Glomerular endothelial cell (primary cell): ENCODE measurements at places on chromosomes 3 and 15. TPM values are rescaled to one million over a fixed set of nuclear protein-coding genes. Genes with fewer than 3 reads are reported as not detected.

GOLGA8Q gene
- total RNA-seq = not detected in 2 replicates

APH1B gene
- 17.8 and 19.5 TPM in 2 replicates for total RNA-seq

NKTR gene
- 23.0 and 73.9 TPM in 2 replicates for total RNA-seq

TRIM42 gene
- not detected in 2 replicates for total RNA-seq

HDC gene
- total RNA-seq = not detected in 2 replicates

COL8A1 gene
- 67.5 and 187 TPM in 2 replicates for total RNA-seq

ERC2 gene
- 0.19 and 1.3 TPM in 2 replicates for total RNA-seq

RHOA gene
- total RNA-seq = 584 and 601 TPM in 2 replicates

TEX55 gene
- not detected in 2 replicates for total RNA-seq

DNA sequence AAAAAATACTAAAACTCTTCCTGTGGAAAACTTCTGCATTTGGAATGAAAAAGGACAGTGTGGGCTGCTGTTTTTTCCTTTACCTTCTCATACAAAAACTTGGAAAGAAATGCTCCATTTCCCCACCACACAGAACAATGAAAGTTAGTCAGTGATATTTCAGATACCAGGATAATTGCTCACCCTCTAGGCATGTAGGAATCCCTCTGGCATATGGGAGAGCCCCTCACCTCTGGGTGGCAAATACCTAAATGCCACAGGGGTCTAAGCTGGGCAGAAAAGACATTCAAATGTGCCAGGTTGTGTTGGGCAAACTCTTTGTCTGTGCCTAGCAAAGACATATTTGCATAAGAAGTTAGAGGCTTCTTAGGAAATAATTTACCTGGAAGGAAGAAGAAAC lies 560.3 kb upstream of the NR2F2 start:
- no peak for DNase-seq

DNA sequence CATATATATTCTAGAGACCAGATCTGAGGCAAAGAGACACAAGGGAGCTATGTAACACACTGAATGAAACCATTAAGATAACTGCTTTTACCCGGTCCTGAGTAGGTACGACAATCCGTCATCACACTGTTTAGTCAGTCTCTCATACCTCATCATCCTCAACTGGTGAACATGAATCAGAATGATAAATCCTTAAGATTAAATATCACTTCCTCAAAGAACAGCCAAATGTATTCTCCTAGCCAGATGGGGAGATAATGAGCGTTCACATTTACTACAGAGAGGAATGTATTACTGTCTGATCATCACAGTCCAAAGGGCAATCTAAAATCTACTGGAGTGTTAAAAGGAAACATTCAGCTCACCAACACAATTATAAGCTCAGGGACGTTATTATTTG lies 319.4 kb upstream of the STAC start:
- no peak for DNase-seq

DNA sequence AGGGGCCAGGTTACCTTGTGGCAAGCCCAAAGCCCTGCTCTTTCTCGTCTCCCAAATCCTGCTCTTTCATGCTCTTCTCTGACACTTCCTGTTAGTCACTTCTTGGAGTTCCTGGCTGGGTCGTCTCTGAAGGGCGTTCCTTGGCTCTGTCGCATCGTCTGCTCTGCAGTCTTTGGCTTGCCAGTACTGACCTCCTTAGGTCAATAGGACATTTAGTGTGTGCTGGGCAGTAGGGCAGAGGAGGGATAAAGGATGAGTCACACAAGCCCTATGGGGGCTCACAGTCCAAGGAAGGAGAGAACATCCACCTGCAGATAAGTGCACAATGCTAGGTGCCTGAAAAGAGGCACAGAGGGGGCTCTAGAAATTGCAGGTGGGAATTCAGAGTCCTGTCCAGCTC lies 87.5 kb downstream of the FAM43A start:
- DNase-seq = no peak

DNA sequence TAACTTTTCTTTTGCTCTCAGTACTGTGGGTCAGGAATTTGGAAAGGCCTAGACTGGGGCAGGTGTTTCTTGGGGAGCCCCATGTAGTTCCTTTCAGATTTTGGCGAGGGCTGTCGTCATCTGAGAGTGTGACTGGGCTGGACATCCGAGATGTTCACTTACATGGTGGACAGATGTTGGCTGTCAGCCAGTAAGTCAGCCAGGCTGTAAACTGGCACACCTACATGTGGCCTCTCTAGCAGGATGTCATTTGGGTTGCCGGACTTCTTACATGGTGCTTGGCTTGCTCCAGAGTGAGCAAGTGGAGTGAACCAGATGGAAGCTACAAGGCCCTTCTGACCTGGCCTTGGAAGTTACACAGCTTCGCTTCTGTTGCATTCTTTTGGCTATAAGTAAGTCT lies 20.7 kb downstream of the TATDN2 start:
- DNase-seq = no peak

GRCh38 chr3:34856081-34856947 lies 783.0 kb upstream of the ARPP21 start:
- DNase-seq = no peak

DNA sequence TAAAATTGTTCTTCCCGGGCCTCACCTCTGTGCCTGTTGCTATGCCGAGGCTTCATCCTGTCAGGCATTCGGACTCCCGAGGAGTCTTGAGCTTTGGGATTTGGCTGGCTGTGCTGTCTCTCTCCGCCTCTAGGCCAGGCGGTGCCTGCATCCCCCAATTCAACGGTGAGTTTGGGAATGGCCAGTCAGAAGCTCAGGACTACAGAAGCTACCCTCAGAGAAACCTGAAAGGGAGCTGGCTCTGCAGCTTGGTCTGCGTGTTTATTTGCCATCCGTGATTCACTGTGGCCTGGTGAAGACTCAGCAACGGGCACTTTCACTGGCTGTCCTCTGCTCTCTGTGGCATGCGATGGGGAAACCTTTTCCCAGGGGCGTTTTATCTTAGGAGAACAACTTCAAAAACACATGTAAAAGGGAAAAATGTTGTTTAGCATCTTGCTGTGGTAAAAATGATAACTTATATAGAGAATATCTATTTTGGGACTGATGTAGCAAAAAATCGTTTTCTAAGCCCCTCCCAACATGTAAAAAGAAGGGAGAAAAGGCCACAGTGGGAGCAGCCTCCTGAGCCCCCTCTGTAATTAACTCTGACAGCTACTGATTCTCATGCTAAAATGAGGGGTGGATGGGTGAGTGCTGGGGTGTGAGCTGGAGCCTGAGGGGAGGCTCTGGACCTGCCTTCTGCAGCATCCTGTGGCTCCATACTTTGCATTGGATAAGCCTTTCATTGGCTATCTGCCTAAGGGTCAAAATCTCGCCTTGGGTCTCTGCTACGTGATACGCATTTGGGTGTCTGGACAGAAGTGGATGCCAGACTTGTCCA lies 103.4 kb upstream of the KLHL25 start:
- no peak for DNase-seq

- DNase-seq = no peak
These were observed 4.2 kb downstream of the STOML1 start for GRCh38 chr15:73987681-73988444.

DNA sequence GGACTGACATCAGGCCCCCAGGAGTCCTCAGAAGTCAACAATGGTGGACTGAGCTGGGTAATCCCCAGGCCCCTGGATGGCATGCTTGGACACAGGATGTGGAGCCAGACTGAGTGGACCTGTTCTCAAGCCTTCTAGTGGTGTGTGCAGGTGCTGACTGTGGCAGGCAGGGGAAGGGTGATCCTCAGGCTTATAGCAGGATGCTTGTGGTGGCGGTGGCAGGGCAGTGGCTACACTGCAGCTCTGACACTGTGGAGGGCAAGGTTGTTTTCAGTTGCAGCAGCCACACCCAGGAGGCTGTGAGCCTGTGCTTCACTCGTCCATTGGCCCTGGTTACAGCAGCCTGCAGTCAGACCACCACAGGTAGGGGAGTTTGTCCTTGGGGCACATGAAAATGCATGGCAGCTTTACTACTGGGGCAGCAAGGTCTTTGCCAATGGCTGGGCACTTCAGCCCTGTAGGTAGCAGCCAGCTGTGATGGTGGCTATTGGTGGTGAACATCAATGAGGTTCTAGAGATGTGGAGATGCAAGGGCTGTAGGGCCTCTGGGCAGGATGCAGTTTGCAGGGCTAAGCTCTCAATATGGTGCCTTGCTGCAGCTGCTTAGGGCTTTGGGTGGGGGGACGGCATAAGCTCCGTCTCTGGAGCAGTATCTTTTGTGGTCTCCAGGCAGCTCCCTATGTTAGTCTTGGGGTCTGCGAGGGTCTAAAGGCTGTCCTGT lies 17.5 kb upstream of the MYO5A start:
- DNase-seq = no peak

GRCh38 chr15:64163659-64164362 lies 989 bp upstream of the PPIB start:
- no peak for DNase-seq

GRCh38 chr3:101976473-101976872 lies 127.2 kb downstream of the NFKBIZ start:
- DNase-seq = no peak

DNA sequence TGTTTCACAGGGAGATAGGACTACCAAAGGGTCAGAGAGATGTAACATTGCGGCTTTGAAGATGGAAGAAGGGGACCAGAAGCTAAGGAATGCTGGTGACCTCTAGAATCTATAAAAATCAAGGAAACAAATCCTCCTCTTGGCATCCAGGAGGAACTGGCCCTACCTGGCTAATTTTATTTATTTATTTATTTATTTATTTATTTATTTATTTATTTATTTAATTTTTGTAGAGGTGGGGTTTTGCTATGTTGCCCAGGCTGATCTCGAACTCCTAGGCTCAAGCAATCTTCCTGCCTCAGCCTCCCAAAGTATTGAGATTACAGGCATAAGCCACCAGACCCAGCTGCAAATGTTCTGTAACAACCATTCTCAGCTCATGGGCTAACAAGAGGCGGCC lies 19.7 kb downstream of the MYL3 start:
- DNase-seq = no peak

GRCh38 chr3:61768284-61769037 lies 207.1 kb downstream of the PTPRG start:
- DNase-seq = no peak

DNA sequence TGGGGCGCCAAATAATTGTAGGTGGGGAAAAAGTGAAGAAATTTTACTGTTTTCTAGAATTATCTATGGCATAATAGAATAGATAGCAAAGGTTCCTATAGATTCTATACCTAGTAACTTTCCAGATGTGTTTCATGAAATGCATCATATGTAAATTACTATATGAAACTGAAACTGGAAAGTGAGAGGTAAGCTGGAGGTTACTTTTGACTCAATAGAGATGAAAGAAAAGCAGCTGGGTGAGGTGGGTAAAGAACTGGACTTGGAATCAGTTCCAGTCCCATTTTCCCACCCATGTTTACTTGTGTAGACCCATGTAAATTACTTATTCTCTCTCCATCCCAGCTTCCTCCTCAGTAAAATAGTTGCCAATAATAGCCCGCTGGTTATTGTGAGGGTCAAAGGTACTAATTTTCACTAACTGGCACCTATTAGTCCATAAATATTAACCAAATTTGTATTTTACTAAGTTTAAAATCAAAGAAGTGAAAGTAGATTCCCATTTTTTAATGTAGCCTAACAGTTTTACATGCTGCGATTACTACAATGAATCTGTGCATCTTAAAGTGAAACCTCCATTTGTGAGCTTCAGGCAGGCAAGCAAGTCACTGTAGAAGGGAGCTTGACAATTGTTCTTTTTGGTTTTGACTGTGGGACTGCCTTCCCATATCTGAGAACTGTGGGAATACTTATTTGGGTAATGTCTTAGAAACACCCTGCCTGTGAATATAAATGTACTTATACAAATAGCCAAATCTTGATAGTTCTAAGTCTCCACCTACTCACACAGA lies 312.1 kb downstream of the SLC9A9 start:
- DNase-seq = no peak

DNA sequence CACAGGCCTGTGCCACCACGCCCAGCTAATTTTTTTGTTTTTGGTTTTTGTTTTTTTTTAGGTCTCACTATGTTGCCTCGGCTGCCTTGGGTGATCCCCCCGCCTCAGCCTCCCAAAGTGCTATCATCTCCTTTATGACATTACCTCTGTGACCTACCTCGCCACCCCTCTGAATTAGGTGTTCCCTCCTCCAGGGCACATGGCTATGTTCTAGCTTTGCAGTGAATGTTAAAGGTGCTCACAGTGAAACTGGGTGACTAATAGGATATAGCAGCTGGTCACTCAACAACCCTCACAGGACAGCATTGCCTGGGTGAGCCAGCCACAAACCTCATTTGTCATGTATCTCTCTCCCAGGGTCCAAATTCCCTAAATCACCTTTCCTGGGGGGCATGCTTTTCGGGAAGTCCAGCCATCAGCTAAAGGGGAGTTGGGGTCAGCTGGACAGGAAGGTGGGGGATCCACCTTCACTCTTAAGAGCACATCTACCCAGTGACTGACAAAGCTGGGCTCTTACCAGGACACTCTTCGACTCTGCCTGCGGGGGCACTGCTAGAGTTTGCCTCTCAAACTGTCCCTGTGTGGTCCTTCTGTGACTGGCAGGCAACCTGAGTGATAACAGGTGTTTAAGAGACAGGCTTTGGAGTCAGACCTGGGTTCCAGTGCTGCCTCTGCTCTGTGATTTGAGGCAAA lies 1.6 kb upstream of the TTLL3 start:
- DNase-seq = no peak

DNA sequence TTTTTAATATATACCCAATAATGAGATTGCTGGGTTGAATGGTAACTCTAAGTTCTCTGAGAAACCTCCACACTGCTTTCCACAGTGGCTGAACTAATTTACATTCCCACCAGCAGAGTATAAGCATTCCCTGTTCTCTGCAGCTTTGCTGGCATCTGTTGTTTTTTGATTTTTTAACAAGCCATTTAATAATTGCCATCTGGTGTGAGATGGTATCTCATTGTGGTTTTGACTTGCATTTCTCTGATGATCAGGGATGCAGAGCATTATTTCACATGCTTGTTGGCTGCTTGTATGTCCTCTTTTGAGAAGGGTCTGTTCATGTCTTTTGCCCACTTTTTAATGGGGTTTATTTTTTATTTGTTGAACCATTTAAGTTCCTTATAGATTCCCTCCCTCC lies 75.0 kb upstream of the EPHB3 start:
- no peak for DNase-seq

DNA sequence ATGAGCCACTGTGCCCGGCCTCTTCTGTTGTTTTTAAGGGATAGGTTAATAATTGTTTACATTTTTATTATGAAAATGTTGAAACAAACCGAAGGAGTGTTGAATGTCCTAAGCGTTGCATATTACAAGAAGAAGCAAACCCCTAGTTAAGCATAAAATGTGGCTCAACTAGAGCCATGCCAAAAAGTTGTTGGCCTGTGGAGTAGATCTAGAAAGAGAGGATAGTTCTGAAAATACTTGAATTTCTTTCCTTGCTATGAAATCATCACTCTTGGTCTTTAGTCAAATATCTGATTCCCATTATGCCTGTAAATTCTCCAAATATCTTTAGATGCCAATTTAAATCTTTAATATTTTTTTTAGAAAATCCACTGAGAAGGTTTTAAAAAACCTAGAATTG lies 12.8 kb downstream of the RBP2 start:
- no peak for DNase-seq

- no peak for DNase-seq
These were observed 412.7 kb downstream of the OCA2 start for GRCh38 chr15:27686369-27686768.

- DNase-seq = no peak
These were observed 203.4 kb upstream of the HES1 start for GRCh38 chr3:193932576-193932975.

GRCh38 chr3:124391774-124392173 lies 338.5 kb upstream of the UMPS start:
- DNase-seq = no peak

GRCh38 chr3:137204409-137204808 lies 246.6 kb downstream of the IL20RB start:
- no peak for DNase-seq

- no peak for DNase-seq
These were observed at the start of gene CFAP44 for GRCh38 chr3:113441051-113441770. TSS of gene CFAP44 (minus strand) at chr3:113441493. CDS start at chr3:113433664, 7,829 bp downstream.

- no peak for DNase-seq
These were observed 2.9 kb upstream of the UQCRC1 start for GRCh38 chr3:48612309-48612708.
